Cerebellar nuclear complex (tissue), 1 donor: ENCODE measurements at places on chromosomes 16 and 17.

GRCh38 chr17:45104907-45105624 lies 27.2 kb downstream of the PLCD3 start:
- no peak for DNase-seq

- DNase-seq: no peak
Observed at GRCh38 chr17:79788455-79788854, 8.4 kb downstream of the CBX8 start.

- no peak for DNase-seq
Observed at GRCh38 chr16:64745258-64745930, 376.5 kb downstream of the CDH11 start.

- DNase-seq: no peak
Observed at GRCh38 chr17:35717475-35717874, 14.0 kb upstream of the RASL10B start.

- DNase-seq: no peak
Observed at GRCh38 chr16:85611194-85611443, 2.0 kb upstream of the GSE1 start.

GRCh38 chr16:47970291-47970931 lies 185.4 kb downstream of the ABCC12 start:
- DNase-seq: no peak

DNA sequence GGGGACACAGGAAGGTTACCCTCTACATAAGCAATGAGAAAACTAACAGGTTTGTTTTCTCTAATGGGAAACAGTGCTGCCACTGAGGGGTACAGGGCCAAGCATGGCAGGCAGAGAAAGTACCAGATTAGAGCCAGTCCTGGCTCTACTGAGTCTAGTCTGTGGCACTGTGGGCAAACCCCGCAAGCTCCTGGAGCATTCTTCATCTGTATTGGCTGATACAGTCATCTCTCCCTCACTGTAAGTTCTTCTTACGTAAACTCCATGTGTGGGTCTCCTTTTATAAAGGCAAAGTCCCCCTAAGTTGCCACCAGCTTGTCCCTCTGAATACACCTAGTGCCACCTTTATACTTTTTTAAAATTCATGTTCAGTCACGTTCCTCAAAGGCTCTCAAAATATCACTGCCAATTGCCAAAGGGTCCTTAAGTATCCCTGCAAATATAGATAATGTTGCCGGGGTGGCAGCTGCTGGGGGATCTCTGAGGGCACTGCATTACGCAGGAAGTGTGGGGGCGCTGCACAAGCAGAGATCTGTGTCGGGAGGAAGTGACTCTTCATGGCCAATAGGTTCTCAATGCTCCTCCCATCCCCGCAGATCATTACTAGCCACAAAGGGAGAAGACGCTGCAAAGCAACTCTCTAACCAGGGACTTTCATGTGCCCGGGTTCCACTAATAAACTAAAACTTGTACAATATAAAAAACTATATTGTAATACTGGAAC lies 18.8 kb downstream of the XPO6 start:
- DNase-seq: no peak

GRCh38 chr17:45702666-45703266 lies 81.4 kb upstream of the CRHR1 start:
- no peak for DNase-seq

GRCh38 chr16:67445913-67446907 lies 15.3 kb downstream of the HSD11B2 start:
- no peak for DNase-seq

DNA sequence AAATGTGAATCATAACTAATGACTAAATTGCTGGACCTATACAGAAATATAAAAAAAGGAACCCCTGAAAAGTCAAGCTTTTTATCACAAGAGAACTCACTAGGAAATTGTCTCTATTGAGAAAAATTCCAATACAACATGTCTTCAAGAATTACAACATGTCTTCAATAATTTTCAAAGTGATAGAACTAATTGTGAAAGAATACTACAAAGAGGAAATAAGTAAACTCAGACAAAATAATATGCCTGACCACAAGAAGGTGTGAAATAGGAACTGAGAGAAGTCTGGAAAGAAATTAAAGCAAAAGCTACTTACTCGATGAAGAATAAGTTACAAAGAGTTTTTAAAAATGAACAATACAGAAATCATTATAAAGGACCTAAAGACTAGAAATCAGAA lies 29.9 kb upstream of the OR1G1 start:
- no peak for DNase-seq

- no peak for DNase-seq
Observed at GRCh38 chr16:12459391-12460063, 344.2 kb downstream of the CPPED1 start.

DNA sequence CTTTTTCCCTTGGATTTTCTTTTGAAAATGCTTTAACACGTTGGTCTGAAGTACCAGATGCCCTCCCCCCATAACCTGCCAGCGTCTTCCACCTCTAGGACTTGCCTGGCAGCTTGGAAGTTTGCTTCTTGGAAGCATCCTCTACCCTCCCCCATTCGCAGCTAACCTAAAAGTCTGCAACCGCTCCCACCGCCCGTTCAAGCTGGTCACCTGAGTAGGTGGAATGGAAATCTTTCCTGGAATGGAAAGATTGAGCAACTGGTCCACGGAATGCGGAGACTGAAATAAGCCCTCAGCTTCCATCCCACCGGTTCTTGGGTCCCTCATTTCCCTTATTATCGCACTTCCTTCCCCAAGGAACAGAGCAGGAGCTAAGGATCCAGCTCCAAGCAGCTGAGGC lies 31.4 kb downstream of the HS3ST3B1 start:
- no peak for DNase-seq
